ENCODE measurements at places on chromosomes 7 and 10.

DNA sequence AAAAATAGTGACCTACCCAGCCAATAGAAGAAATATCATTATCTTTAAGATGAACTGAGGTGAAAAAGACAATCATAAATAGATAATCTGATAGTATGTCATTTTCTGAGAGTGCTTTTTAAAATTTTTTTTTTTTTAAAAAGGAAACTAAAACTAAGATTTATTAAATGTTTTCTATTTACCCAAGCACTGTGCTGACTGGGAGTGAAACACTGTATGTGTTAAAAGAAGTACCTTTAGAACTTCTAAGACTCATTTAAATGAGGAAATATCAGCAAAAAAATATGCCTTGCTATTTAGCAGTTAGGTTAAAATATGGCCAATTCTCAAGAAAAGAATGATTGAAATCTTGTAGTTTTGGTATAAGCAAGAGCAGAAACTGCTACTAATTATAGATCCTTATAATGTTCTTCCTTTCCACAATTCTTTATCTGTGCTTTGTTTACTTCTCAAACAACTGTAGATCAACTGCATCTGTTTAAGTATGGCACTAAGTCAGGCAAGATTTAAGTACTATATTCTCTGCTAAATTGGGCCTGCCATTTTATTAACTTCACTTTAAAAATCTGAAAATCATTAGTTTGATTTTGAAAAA, 39.5 kb upstream of the WNT2 start:
- no peak for DNase-seq

DNA sequence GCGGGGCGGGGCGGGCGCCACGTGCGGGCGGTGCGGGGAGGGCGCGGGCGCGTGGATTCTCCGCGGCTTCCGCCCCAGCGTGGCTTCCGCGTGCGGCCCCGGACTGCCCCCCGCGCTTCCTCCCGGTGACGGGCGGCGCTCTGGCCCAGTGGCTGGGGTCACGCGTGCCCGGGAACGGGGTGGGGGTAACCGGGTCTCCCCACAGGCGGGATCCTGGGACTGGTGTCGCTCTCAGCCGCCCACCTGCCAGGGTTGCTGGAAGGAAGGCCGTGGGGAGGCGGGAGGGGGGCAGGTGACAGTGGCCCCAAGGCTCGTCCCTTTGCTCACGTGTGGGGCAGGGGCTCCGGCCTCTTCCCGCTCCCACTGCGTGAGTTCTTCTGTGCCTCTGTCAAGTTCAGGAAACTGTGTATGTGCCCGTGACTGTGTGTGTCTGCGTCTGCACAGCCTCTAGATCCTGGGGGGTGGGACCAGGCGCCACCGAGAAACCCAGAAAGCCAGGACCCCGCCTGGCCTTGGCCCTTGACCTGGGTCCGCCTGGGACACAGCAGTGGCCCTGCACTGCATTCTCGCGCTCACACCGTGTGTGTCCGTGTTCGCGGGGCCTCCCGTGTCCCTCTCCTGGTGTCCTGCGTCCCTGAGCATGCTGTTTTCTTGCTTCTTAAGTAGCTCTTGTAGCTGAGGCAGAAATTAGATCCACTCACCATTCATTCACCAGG, 919 bp downstream of the MAFK start:
- DNase-seq, result no peak

DNA sequence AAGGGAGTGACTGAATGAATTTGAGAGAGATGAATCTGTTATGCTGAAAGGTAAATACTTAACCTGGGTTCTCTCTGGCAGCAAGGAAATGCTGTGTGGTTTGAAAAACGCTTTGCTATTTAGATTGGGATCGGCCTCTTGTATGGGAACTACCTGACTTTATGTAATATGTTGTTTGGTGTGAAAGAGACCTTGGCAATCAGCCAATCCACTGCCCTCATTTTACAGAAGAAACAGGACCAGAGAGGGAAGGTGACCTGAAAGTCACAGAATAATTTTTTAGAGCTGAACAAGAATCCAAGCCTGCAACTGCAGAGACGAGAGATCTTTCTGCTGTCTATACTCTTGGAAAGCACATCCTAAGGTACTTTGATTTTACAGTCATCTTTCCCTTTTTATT, 1.0 kb downstream of the BUD31 start:
- no peak for DNase-seq

DNA sequence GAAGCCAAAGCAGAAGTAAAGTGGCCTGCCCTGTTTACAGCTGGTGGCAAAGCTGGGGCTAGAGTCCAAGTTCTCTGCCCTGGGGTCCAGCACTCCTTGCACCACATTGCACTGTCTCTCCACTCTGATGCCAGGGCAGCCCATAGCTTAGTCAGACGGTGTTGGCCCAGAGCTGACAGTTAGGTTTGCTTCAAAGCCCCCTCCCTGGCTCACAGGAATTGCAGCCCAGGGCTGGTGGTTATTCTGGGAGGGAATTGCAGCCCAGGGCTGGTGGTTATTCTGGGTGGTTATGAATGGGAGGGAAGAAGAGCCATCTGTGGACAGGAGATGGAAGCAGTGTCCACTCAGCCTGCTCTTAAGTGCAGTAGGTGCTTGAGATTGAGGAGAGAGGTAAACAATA, 88.9 kb downstream of the SCRN1 start:
- DNase-seq, result no peak

DNA sequence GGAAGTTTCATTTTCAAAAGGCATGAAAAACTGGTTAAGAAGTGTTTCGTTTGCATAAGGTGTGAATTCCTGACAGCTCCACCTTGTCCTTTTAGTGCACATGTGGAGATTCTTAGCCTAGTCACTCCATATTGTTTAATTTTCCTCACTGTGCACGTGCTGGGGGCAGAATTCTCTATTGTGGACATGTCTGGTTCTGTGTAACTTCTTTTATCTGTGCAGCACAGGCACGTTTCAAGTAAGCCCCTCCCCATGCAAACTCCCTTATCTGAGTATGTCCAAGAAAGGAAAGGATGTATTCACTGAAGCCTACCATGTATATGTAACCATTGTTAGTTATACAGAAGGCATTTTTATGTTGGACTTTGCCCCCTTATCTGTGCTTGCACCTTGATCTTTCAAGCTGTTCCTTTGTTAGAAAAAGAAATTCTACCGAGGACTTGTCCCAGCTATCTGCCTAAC, 1346.3 kb downstream of the REEP3 start:
- no peak for DNase-seq

DNA sequence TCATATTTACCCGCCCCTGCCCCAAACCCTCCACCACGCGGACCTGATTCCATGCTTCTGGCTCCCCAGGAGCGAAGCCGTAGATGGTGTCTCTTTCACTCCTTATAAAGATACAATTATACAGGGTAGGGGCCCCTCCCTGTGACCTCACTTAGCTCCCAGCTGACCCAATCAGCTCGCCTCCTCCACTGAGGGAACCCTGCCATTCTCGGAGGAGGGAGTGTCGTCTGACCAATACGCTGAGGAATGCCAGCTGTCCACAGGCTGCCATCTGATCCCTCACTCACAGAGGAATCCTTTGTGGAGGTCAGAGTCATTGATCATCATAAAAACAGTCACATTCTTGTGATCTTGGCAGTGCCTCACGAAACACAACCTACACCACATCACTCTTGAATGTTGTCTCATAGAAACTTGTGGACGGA, 67.5 kb upstream of the INSIG1 start:
- DNase-seq, result no peak
